ENCODE measurements at places on chromosomes 13 and 19.

DNA sequence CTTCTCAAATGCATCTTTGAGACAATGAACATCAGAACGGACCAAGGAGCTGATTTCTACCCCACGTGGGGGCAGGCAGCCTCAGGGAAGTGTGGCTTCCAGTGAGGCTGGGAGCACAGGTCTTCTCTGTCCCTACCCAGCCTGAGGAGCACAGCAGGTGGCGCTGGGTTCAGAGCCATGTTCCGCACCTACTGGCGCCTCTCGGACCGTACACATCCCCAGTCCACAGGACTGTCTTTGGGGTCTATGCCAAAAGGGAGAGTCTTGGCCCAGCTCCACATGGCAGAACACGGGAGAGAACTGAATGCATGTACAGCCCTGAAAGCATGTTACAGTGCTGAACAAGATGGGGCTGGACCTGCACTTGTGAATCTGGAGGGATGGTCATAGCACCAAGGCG, 22.6 kb downstream of the SUGP1 start:
- DNase-seq: no peak

- DNase-seq: no peak
These were observed 523.1 kb downstream of the DCT start for GRCh38 chr13:93956426-93956825.

DNA sequence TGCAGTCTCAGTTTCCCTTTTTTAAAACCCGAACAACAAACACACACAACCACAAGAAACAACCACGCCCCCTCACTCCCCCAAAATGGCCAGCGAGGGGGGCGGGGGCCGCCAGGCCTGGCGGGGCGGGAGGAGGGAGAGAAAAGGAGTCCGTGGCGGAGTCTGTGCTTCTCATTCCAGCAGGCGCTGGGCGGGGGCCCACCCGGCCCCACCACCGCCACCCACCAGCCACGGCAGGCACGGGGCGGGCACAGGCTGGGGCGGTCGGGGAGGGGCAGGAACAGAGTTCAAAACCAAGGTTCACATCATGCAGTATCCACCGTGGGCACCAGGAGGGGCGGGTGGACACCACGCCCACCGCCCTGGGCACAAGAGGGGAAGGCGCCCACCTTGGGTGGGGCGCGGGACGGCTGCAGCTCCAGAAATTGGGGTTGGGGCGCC, 12.9 kb downstream of the DPF1 start:
- no peak for DNase-seq

GRCh38 chr13:27252467-27252866, 1.1 kb downstream of the RPL21 start:
- no peak for DNase-seq

GRCh38 chr13:45141369-45141768, 21.1 kb downstream of the GTF2F2 start:
- no peak for DNase-seq

DNA sequence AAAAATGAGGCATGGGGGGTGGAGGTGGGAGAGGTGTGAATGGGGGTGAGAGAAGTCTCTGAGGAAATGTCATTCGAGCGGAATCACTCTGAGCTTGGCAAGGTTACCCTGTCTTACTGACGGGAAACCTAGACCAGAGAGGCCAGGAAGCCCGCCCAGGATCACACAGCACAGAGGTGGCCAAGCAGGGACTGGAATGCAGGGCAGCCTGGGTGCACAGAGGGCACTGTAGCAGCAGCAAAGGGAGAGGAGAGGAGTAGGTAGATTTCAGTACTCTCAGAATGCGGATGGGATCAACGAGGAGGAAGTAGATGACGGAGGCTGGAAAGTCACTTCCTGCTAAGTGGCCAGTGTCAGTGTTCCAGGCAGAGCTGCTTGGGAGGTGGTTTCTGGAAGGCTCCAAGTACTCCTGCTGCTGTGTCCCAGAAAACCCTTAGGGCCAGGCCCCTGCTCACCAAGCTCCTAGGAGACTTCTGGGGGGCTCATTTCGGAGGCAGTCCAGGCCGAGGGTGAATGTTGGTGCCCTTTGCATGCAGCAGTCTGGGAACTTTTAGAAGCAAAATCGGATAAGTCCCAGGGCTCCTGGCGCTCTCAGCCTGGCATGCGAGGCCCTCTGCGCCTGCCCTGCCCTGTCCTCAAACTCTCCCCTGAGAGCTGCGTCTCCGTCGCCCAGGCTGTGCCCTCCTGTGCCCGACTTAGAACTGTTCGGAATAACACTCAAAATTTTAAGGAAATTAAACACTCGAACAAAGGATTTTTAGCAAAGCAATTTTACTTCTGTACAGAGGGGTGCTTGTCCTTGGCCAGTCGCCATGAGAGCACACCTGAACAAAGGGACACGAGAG, 33.5 kb downstream of the DNM2 start:
- DNase-seq: no peak

GRCh38 chr19:29259153-29259552, 46.2 kb upstream of the UQCRFS1 start:
- DNase-seq: no peak

DNA sequence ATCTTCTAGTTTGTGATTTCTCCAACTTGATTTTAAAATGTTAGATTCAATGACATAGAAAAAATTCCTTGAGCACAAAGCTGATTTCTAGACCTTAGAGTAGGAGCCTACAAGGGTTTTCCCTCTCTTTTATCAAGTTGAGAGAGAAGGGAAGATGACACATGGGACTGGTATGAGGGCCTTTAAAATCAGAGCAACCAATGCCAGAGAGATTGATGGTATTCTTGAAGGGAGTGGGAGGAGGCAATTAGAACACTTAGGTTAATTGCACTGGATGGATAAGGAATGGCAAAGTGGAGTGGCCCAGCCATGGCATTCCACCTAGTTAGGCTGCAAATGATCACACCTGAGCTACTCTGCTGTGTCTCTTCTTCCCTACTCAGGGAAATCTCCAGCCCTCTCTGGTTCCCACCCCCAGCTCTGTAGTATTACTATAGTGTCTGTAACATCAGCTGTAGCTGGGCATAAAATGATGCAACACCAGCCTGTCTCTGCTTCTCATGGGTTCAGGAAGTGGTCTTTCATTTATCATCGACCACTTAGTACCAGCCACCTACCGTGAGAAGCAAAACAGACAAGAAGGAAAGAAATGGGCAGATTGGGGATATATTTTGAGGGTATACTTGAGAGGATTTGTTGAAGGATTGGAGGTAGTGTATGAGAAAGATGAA, 333.6 kb downstream of the DLEU7 start:
- DNase-seq: no peak

GRCh38 chr19:11159598-11160439, 4.2 kb upstream of the SPC24 start:
- no peak for DNase-seq

GRCh38 chr13:111650626-111651025, 330.2 kb downstream of the TEX29 start:
- no peak for DNase-seq

DNA sequence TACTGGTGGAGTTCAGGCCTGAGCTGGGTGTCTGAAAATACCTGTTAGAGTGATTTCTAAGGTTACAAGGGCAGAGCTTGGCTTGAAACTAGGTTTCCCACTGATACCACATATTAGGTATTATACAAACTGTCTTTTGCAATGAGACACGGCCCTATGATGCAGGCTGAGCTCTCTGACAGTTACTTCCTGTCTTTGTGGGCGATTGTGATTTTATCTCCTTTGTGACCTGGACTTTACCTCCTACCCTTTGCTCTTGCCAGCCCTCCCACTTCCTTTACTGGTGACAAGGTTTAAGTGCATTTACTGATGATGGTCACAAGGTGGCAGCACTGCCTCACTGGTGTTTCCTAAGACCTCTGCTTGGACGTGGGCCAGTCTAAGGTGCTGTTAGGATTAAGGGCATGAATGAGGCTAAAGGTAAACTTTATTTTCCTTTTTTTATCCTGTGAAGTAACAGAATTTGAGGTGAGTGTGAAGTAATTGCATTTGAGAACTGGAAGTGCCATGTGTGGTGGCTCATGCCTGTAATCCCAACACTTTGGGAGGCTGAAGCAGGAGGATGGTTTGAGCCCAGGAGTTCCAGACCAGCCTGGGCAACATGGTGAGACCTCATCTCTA, 7.7 kb upstream of the CXCL17 start:
- peak; percentile 52 for DNase-seq

DNA sequence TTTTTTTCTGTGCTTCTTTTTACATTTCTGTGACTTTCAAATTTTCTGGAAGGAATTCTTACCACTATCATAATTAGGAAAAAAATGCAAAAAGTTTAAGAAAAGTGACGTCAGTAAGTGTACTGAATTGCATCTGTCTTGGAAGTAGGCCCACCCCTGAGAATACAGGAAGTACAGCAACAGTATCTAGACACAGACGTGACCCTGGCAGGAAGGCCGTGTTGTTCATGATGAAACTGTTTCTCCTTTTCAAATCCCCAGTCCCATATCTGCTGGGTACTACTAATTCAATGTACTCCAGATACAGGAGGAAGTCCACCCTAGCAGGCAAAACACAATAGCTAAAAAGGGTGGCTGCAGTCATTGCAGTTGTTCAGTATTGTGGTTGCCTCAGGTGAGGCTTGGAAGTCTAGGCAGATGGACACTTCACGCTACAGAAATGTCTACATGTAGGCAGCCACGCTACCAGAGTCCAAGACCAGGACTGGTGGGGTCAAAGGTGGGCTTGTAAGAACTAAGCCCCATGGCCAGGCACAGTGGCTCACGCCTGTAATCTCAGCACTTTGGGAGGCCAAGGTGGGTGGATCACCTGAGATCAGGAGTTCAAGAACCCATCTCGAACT, 49.6 kb upstream of the MED4 start:
- DNase-seq: no peak

GRCh38 chr19:16824658-16825311, 4.4 kb upstream of the SIN3B start:
- no peak for DNase-seq

DNA sequence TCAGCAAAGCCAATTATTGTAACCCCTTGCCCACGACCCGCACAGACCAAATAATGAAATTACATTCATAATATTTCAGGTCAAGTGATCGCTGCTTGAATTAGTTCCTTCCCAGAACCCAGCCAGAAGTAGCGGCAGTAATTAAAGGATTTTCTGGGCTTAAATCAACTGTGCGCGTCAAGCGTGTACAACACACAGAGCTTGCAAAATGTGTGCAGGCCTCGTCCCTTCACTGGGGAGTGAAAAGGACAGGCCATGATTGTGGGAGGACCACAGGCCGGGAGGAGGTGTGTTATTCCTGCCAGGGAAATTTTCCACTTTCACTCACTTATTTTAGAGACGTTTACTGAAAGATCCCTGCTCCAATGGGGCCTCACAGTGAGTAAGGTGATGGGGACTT, 84.9 kb downstream of the CHST8 start:
- DNase-seq: no peak

- no peak for DNase-seq
These were observed 118.5 kb downstream of the IRS2 start for GRCh38 chr13:109667807-109668291.

DNA sequence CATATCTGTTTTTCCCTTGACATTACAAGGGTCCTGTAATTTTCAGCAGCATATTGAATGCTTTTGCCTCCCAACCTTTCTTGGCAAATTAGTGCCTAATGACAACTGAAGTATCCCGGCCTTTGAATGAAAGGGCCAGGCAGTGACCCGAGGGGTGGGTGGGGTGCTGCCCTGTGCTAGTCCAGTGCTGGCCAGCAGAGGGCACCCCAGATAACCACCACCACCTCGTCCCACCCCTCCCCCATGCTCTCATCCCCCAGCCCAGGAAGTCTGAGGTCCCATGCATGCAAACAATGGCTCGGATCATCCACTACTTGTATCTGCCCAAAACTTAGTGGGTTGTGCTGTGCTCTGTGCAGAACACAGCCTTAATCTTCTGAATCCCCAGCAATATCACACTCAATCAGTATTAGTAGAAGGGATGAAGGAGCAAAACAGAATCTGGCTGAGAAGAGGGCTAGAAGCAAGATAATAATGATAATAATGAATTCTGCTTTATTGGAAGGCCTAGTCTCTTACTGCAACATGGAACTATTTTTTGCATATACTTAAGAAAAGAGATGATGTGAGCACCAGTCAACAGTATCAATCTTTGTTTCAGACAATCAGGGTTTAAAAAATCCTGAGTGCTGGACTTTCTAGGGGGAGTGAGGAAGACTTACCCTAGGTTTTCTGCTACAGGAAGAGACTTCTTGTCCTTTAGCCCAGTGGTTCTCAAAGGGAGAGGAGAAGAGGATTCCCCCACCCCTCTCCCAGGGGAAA, 3.8 kb downstream of the ATP12A start:
- DNase-seq: peak; percentile 64

DNA sequence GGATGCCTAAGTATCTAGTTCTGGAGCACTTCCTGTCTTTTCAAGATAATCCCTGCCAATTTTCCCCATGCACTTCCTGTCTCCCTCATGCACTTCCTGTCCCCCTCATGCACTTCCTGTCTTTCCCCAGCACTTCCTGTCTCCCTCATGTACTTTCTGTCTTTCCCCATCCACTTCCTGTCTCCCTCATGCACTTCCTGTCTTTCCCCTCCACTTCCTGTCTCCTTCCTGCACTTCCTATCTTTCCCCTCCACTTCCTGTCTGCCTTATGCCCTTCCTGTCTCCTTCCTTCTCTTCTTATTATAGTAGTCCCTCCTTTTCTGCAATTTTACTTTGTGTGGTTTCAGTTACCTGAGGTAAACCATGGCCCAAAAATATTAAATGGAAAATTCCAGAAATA, 3.0 kb upstream of the TNNT1 start:
- peak; percentile 80 for DNase-seq

DNA sequence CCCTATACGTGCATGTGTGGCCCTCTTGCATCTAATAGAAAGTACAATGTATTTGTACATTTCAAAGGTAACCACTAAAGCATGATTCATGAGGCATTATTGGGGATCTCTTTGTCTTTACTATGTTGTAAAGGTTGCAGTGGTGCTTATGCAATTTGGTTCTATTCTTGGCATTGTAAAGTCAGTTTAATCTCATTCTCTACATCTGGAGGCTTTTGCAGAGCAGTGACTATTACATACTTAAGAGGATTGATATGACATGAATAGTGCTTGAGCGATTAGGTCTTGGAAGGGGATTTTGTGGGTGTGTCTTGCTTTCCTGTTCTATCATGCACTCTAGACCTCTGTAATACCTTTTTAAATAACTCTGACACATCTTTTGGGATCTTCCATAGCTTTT, 610.0 kb downstream of the EFNB2 start:
- DNase-seq: peak; percentile 52

Measured in NCI-H524 (cell line).